ENCODE measurements at places on chromosomes 5 and 9.

GRCh38 chr5:159849437-159850083, 66.7 kb upstream of the ADRA1B start:
- no peak for DNase-seq

GRCh38 chr5:139675213-139675612, 27.1 kb downstream of the CXXC5 start:
- DNase-seq: no peak

DNA sequence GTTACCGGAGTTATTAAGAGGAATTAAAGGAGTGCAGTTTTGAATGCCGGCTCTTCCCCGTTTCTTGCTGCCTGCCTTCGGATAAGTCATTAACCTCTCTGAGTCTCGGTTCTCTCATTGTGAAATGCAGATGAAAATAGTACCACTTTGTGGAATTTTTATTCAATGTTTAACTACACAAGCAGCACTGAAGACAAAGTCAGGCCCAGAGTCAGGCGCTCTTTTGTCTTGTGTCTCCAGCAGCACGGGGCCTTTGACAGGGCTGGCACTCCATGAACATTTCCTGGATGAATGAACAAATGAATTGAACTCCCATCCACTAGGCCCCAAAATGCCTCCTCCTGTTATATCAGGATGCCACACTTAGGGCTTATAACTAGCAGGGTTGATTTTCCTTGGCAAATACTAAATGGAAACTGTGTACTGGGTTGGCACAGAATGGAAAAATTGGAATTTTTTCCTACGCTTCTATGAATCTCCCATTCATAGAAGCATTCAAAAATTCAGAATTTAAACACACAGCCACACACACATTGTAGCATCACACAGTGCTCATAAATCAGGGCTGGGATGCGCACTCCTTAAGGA, 332.8 kb downstream of the MLLT3 start:
- DNase-seq: no peak

DNA sequence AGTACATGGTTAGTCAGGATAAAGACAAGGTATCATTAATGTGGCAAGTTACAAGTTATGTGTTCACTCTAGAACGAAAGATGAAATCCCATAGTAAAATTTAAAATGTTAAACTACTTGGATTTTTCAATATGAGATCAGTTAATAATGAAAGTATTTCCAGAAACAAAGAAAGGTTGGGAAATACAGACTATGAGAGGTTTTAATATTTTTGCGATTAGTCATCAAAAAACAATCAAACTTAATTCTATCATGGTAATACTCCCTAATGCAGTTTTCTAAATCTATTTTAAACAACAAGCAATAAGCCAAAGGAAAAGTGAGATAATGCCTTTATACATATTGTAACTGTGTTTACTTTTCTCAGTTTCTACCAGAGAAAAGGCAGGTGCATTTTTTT, 10.6 kb downstream of the CDH12 start:
- DNase-seq: no peak

GRCh38 chr5:151074557-151074956, 6.3 kb downstream of the TNIP1 start:
- no peak for DNase-seq

DNA sequence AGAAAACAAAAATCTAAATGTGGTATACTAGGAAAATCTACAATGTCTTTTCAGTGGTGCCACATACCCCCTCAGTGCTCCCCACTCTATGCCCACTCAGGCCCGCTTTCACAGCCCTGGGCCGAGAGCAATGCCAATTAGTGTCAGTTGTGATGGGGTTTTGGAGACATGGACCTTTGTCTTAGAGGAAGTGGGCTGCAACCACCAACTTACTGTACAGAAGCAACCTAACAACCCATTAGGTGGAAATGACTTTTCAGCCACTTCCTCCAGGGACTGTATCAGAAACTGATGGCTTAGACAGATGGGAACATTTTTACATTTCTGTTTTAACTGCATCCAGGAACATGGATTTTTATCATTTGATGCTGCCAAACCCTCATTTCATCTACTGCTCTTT, 268.0 kb downstream of the BNC2 start:
- DNase-seq: peak; percentile 12

- no peak for DNase-seq
Measured at GRCh38 chr9:120464176-120464886, 115.6 kb downstream of the CDK5RAP2 start.

- DNase-seq: peak; percentile 6
Measured at GRCh38 chr9:21336457-21336856, 1.3 kb upstream of the KLHL9 start.

DNA sequence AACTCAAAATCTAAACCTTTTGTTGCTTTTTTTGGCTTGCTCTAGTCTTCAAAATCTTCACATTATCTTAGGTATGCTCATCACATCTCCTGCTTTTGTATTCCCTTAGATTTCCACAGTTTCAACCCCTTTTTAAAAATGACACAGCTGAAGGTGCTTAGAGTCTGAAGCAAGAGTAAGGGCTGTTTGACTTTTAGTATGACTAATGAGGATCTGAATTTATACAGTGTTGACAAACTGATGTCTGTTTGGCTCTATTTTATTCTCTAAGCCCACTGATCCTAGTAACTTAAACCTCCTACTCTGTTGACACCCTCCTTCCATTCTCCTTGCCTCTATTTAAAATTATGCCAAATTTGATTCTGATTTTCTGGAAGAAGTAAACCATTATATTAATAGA, 200.1 kb downstream of the MCTP1 start:
- DNase-seq: no peak

DNA sequence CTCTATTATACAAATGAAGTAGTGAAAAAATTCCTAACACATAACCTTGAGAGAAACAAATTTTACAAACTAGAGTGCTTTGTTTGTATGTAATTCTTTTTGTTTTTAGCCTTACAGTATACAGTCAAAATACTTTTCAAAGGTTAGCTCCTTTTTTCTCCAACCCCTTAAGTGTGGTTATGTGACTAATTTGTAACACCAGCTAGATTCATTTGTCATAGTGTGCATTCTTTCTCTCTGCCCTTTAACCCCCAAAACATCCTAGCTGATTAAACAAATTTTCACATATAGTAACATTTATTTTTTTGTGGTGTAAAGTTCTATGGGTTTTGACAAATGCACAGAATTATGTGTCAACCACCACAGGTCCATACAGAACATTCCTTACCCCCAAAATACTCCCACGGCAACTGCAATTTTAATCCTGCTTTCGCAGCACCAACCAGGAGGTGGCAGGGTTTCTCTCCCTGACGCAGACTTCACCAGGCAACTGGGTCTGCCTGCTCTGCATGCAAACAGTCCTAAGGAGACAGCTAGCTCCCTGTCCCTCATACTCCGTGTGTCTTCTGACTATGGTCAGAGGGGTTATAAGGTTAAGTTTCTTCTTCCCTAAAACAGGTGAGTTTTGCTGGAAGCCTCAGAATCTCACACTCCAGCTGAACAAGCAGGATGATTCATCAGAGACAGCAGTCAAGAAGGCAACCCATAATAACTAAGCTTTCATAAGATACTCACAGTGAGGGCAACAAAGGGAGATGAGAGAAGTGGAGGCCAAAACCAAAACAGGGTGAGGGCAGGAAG, 44.5 kb upstream of the NR5A1 start:
- peak; percentile 72 for DNase-seq

DNA sequence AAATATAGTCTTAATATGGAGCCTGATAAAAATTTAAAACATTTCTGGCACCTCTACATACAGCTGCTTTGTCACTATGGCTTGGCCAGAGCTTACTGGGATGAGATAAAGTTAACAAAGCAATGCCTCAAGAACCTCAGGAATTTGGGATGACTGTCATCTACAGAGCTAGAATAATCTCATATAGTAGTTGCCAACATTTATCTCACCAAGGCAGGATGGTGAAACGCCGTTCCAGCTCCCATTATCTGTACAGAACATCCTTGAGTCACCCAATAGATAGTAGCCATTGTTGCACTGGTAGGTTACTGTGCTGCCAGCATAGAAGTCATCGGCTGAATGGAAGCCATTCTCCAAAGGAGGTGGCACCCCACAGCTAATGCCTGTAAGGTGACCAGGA, 94.6 kb upstream of the TXNDC8 start:
- DNase-seq: no peak

DNA sequence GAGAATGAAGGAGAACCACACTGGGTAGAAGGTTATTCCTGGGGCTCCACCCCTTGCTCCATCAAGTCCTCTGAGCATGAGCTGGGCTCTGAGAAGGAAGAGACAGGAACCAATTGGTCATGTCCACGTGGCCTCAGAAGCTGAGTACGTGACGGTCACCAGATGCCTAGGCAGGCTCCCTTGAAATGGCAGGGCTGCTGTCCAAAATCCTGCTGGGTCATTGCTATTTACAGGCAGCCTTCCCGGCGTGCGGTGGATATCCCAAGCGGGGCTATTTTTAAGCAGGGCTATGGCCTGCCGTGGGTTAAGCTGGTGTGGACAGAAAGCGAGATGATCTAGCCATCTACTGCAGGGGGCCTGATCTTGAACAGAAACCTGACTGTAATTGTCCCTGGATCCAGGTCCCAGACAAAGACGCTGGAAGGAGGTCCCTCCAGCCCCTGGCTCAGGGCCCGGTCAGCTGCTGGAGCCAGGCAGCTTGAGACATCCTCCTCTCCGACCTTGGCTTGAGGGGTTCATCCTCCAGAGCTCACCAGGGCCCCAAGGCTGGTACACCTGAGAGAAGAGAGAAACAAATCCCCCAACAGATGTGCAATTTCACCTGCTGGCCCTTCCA, 550 bp upstream of the CKMT2 start:
- no peak for DNase-seq

- no peak for DNase-seq
Measured at GRCh38 chr5:77211691-77212047, 1.2 kb downstream of the PDE8B start.

Data from MV-4-11 (cell line).